ENCODE measurements at places on chromosomes 2 and 18. TPM values are rescaled to one million over a fixed set of nuclear protein-coding genes. Genes with fewer than 3 reads are reported as not detected.

- H3K4me3 ChIP-seq, result no peak overlapping the region
- no peak overlapping the region for H3K27ac ChIP-seq
- no peaks in the 10 kb centered on the region for H3K27me3 ChIP-seq
- no peak for DNase-seq
- no peaks in the 10 kb centered on the region for H3K36me3 ChIP-seq
- H3K4me1 ChIP-seq, result no peaks in the 10 kb centered on the region
Measured at GRCh38 chr2:224151161-224151560, 112.1 kb upstream of the SERPINE2 start.

DNA sequence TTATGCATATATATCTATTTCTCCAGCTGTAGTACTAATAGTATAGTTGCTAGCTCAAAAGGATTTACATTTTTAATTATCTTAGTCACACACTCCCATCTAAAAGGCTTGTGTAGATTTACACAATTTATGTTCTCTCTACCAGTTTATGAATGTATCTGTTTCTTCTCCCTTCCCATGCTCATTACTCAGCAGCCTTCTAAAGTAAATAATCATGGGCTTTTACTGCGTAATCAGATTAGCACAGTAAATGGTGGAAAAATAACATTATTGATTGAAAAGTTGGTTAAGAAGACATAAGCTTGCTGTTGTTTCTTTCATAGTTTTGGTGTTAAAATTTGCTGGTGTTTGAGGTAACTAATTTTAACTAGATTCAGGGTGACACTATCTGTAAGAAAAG lies 81.8 kb downstream of the PTPN4 start:
- no peaks in the 10 kb centered on the region for H3K36me3 ChIP-seq
- H3K4me3 ChIP-seq, result no peak overlapping the region
- H3K4me1 ChIP-seq, result no peaks in the 10 kb centered on the region
- H3K27me3 ChIP-seq, result no peaks in the 10 kb centered on the region
- H3K27ac ChIP-seq, result no peak overlapping the region

DNA sequence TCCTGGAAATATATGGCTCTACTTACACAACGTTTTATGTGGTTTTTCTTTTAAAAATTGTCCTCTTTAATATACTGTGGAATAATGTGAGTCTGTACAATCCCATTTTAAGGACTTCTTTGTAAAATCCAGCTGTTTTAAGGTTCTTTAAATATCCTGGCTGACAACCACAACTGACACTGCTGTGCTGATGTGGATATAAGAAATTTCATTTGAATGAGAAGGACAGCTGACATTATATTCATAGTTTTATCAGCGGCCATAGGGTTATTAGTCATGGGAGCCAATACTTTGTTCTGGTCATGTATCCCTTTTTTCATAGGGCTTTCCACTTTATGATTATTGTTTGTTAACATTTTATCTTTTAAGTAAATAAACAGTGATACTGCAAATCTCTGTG lies 169.5 kb downstream of the CAMKMT start:
- H3K27me3 ChIP-seq, result no peaks in the 10 kb centered on the region
- no peaks in the 10 kb centered on the region for H3K36me3 ChIP-seq
- no peaks in the 10 kb centered on the region for H3K4me1 ChIP-seq
- H3K27ac ChIP-seq, result no peak overlapping the region
- no peak overlapping the region for H3K4me3 ChIP-seq

- no peaks in the 10 kb centered on the region for H3K27me3 ChIP-seq
- no peak overlapping the region for H3K4me3 ChIP-seq
- H3K27ac ChIP-seq, result no peak overlapping the region
- H3K4me1 ChIP-seq, result no peaks in the 10 kb centered on the region
- H3K36me3 ChIP-seq, result no peaks in the 10 kb centered on the region
Measured at GRCh38 chr2:10980886-10981425, 69.2 kb downstream of the KCNF1 start.

ABHD3 gene
- 11.5 TPM for total RNA-seq

MC2R gene
- not detected for total RNA-seq

GLS gene
- total RNA-seq, result 149 TPM

NOSTRIN gene
- total RNA-seq, result 22.8 TPM

AOX1 gene
- total RNA-seq, result 87.3 TPM
